ENCODE measurements at places on chromosomes 4 and X.

GRCh38 chr4:137627739-137628460 lies 95.6 kb upstream of the PCDH18 start:
- no peak for DNase-seq

GRCh38 chr4:78410225-78410624 lies 141.3 kb upstream of the ANXA3 start:
- no peak for DNase-seq

- no peak for DNase-seq
Observed at GRCh38 chrX:19697416-19697815, 182.1 kb upstream of the MAP3K15 start.

GRCh38 chr4:123037804-123038203 lies 115.4 kb upstream of the NUDT6 start:
- DNase-seq: no peak

DNA sequence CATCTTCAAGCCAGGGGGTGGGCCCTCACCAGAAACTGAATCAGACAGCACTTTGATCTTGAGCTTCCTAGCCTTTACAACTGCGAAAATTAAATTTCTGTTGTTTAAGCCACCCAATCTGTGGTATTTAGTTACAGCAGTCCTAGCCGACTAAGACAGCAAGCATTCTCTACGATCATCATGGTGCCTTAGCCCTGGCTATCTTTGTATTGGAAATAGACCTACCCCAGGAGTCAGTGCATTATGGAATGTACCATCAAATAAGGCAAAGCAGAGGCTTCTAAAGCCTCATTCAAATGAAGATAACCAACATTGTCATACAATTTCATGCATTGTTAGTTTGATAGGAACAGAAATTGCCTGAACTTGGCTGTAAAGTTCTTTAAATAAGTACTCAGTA lies 75.0 kb downstream of the PARM1 start:
- DNase-seq: no peak

DNA sequence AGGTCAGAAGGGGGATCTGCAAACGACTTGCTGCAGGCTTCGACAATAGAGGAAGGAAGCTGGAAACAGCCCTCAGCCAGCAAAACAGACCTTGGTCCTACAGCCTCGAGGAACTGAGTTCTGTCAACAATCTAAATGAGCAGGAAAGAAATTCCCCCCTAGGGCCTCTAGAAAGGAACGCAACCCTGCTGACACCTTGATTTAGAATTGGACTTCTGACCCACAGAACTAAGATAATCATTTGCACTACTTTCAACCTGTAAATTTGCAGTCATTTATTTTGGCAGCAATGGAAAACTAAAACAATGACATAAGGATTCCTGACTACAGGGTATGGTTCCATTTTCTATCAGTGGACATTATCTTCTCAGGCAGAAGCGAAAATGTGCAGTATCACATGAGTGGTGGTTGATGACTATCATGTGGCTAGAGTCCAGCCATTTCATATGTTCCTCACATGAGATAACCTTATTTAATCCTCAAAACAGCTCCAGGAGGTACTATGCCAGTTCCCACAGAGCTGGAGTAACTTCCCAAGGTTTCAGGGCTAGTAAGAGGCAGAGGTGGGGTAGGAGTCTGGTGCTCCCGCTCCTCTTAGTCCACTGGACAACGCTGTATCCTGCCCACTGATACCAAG lies 61.6 kb downstream of the SAT1 start:
- no peak for DNase-seq

GRCh38 chrX:41334363-41335197 lies 618 bp downstream of the DDX3X start:
- DNase-seq: peak; percentile 81

DNA sequence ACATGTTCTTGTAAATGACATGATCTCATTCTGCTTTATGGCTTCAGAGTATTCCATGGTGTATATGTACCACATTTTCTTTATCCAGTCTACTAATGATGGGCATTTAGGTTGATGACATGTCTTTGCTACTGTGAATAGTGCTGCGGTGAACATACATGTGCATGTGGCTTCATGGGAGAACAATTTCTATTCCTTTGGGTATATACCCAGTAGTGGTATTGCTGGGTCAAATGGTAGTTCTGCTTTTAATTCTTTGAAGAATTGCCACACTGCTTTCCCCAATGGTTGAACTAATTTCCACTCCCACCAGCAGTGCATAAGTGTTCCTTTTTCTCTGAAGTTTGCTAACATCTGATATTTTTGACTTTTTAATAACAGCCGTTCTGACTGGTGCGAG lies 1080.3 kb downstream of the CCSER1 start:
- DNase-seq: no peak

DNA sequence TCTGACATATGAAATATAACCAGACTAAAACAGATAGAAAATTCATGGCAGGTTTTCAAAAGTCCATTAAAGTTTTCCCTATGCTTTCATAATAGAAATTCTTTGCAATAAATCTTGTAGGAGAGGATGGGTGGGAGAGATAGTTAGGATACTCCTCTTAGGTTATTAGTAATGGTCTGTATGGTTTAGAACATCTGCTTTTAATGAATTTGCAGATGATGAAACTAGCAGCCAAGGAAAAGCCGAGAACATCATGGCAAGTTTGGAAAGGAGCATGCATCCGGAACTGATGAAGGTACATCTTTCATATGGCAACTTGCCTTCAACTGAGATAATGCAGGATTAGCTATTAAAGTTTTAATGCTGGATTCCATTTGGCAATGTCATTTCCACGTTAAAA lies 70.7 kb downstream of the DOCK11 start:
- no peak for DNase-seq

- no peak for DNase-seq
Observed at GRCh38 chrX:105527759-105528158, 294.6 kb upstream of the NRK start.

- DNase-seq: no peak
Observed at GRCh38 chr4:112172180-112172579, 26.9 kb downstream of the FAM241A start.

- no peak for DNase-seq
Observed at GRCh38 chr4:10732235-10732913, 47.8 kb upstream of the CLNK start.

GRCh38 chrX:119150163-119151050 lies 22.8 kb upstream of the KIAA1210 start:
- DNase-seq: no peak

DNA sequence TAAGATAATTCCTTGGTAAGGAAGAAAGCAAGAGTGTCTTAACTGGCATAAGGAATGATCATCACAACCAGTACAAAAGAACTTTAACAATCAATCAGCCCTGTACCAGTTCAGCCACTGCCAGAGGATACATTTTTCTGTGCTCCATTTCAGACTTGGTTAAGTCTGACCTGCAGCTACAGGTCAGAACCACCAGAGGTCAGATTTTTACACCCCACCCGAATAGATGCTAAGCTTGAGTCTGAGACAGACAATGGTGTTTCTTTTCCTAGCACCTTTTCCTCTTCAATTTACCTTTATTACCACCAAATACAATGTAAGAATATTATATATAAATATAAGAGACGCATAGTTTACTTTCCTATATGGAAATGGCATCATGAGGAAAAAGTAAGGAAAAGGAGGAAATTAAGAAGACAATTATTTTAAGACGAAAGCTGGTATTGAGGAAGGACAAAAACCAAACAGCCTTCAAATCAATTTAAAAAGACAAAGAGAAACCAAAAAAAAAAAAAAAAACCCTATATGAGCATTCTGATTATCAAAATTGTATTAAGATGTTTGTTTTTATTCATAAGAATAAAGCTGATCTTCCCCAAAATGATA lies 215.3 kb upstream of the TTC29 start:
- DNase-seq: no peak

- DNase-seq: no peak
Observed at GRCh38 chrX:2955838-2956237, 26.7 kb upstream of the ARSD start.

DNA sequence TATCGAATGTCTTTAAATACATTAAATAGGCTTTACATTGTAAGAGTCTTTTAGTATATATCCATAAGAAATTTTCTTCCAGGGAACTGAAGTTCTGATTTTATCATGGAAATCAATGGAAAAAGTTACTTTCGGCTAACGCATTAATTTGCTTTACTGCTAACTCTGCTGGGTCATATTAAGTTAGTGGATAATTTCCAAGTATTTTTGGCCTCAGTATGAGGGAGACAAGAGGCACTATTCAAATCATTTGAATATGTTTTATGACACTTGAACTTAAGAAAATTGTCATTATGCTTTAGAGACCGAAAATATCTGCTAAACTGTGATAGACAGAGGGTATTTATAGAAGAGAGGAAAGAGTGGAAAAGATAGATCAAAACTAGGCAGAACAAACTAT lies 237.5 kb downstream of the PCDH7 start:
- no peak for DNase-seq

- no peak for DNase-seq
Observed at GRCh38 chrX:68732906-68733493, 85.5 kb downstream of the STARD8 start.

- DNase-seq: no peak
Observed at GRCh38 chr4:8410641-8411271, 29.8 kb downstream of the ACOX3 start.

DNA sequence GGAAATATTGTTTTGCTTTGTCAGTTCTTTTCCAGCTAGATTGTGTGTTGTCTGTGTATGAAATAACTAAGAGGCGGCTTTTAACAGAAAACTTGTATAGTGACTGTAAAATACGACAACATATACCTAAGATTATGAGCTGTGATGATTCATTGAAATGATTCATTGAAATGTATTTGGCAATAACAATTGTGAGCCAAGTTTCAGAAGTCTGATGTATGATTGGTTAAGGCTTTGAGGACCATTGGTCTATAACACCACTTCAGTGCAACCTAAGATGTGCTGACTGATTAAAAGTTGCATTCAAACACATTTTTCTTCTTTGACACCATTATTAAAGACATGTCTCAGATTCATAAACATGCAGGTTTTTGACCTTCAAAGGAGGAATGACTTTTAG lies 76.6 kb downstream of the PTPN13 start:
- no peak for DNase-seq

- DNase-seq: no peak
Observed at GRCh38 chr4:161172396-161173026, 991.3 kb downstream of the FSTL5 start.

GRCh38 chrX:104806346-104806745 lies 240.3 kb downstream of the IL1RAPL2 start:
- DNase-seq: no peak

DNA sequence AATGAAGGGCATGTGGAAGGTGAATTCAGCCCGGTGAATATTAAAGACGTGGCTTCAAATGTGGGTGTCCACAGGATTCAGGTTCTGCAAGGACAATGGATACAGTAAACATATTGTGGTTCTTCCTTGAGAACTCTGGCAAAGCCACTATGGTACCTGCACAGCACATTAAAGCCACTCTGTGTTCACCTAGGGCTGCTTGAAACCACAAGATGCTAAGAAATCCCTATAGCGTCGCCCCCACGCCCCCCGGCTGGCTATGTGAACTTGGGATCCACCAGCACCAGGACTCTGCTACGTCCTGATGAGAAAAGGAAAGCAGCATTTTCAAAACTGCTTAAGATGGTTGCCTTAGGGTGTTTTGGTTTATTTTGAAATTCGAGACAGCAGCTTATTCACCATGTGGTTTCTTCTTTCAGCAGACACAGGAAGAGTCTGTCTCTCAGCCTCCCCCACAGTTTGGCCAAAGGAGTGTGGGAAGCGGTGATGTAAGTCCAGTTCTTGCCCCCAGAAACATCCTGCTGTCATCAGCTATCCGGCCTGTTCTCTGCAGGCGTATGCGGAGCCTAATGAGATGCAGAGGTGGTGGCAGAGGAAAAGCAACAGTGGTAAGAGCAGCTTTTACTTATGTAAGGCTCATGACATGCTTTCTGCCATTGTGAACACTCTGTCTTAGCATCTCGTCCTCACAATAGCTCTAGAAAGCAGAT lies 111.5 kb downstream of the AFAP1 start:
- peak; percentile 8 for DNase-seq

DNA sequence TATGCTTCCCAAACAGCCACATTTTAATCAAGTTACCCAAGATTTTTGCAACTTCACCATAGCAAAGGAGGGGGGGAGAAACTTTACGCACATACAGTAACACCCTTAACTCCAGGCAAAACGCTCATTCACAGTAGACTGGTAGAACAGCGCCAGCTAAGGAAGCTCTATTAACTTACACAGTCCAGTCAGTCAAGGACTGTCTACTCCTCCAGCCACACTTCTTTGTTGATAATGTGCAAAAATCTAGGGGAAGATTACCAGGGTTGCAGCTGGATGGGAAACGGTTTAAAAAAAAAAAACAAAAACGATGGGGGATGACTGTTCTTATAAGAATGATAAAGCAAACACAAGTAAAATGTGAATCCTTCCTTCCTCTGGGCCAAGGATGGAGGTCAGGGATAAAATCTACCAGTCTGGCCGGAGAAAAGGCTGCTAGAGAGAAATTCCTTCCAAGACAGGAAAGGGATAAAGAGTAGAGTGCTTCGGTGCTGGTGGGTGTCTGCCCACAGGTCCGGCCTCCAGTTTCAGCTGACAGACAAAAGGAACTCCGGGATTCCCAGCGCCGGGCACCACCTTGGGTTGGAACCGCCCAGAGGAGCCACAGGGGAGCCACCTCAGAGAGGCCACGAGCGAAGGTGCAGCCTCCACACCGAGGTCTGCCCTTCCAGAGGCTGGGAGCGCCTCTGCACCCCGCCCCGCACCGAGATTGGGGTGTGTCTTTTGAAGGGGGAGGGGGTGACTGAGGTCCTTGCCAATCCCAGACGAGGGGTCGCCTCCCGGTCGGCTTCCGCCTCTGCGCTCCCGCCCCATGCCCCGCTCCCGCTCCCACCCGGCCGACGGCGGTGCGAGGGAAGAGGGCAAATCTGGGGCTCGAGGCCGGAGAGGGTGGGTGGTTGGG lies 811 bp downstream of the ANKRD50 start:
- no peak for DNase-seq

DNA sequence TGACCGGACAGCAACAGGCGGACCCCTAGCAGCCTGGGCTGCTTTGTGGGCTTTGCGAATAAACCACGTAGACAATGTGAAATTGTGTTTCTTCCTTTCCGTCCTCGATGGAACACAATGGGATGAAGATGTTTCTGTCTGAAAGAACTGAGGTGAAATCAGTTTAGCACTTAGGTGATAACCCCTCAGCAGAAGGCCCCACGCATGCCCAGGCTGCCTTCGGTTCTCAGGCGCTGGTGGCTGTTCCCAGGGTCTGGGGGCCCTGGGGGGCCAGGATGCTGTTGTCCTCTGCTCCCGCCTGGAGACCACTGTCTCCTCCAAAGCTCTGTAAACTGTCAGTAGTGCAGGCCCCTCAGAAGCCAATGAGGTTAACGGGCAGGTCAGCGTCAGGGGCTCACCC lies 73.9 kb upstream of the HGFAC start:
- no peak for DNase-seq

GRCh38 chr4:171809854-171810253 lies 3.4 kb upstream of the GALNTL6 start:
- no peak for DNase-seq

DNA sequence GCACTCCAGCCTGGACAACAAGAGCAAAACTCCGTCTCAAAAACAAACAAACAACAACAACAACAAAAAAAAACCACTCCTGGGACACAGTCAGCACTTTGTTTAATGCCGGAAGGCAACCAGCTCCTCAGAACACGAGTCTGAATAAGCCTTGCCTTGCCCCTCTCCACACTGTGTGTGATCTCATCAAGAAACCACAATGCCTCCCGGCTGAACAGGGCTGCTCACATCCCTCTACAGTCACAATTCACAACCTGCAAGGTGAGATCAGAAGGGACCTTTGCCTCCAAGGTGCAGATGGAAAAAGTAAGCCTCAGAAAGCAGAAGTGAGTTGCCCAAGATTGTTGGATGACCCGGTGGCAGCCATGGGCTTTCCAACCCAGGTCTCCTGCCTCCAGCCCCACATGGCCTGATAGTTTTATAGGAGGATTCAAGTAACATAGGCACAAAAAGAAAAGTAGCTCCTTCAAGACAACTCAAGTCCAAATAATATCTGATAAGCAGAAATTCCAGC lies 80.8 kb downstream of the JAKMIP1 start:
- DNase-seq: no peak
